ENCODE measurements at places on chromosomes 16 and 17. TPM values are rescaled to one million over a fixed set of nuclear protein-coding genes. Genes with fewer than 3 reads are reported as not detected.

- no peak for DNase-seq
Measured at GRCh38 chr17:57612202-57613071, 132.7 kb downstream of the CCDC182 start.

DNA sequence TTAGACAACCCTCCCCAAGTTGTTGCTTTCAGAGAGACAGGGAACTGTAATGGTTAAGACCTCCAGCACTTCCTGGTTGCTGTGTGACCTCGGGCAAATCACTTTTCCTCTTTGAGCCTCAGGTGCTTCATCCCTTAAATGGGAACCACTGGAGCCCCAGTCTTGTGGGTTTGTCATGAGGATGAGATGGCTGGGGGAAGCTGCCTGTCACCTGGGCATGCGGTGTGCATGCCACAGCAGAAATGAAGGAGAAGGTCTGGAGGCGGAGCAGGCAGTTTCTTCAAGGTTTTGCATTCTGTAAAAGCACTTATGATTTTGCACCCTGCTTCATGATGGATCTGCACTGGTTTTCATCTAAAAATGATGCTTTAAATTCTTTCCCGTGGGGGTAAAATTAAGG is 22.1 kb downstream of the NAGPA start:
- DNase-seq: no peak

DNA sequence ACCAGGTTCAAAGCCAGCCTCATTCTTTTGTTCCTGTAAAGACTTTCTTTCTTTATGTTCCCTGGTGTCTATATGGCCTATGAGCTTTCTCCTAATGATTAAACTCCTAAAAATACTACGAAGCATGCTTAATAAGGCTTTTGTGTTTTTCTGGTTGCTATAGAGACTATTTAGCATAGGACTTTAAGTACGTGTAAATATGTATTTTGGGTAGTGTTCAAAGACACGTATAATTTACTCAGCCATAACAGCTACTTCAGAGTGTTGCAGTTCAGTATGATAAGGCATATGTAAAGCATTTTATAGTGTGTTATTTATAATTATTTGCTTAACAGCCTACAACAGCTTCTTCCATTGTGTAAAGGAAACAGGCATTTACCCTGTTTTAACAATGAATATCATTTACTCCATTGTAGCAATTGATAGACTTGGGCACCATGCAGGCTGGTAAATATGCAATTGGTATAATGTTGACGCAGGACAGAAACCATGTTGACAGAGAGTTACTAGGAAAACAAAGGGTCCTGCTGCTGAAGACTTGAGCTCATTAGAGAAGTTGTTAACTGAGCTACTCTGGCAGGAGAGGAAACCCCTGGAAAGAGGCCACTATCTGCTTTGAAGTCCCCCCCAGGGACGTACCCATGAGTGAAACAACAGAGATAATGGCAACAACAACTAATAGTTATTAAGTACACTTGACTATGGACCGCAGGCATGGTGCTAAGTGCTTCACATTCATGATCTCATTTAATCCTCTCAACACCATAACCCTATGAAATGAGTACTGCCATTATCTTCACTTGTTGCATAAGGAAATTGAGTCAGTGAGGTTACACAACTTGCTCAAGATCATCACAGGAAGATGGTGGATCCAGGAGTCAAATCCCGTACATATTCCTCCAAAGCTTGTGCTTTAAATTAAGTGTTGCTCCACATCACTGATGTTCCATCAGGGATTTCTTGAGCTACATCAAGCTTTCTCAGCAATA is 342.2 kb upstream of the DYNLRB2 start:
- DNase-seq: no peak

DNA sequence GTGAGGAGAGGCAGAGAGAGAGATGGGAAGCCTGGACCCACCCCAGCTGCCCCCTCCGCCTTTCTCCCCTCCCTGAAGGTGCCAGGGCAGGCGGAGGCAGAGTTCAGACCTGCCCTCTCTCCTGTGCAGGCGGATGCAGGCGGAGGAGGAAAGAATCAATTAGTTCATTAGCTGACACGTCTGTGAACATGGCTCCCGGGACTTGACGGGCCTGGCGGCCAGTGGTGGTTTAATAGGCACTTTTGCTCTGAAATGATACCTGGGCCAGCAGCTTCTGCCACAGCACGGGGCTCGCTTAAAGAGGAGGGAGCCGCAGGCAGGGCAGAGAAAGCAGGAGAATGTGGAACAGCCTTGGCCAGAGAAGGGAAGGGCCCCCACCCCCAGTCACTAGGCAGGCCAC is 98.1 kb downstream of the SDK2 start:
- no peak for DNase-seq

DNA sequence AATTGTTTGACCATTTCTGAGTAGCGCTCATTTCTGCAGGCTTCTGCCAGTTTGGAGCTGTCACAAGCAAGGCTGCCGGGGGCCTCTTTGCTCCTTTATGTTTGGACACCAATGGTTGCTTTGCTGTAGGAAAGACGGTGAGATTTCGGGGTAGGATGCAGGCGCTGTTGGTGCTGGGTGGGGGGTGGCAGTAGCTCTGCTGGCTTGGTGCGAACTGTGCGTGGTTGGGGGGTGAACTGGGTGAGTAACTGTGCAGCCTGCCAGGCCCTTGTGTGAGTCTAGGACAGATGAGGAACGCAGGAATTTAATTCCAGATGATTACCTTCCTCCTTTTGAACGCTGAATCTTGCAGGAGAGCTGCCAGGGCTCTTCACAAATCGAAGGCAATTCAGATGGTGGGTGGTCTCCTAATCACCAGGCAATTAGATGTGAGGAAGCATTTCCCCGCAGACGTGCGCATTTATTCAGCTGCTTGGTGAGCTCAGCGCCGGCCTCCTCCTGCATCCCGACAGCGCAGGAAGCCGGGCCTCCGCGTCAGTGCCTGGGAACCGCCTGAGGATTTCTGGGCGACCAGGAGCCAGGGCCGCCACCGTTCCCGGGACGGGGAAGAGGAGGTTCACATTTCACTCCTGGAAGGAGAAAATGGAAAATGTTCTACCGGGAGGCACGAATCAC is 154.4 kb downstream of the FOXL1 start:
- DNase-seq: no peak

- no peak for DNase-seq
Measured at GRCh38 chr17:36546418-36547093, 1.8 kb downstream of the GGNBP2 start.

The MILR1 gene
- not detected for total RNA-seq

The C17orf113 gene
- total RNA-seq: 0.22 TPM

The HCRT gene
- total RNA-seq: not detected

The TBC1D3L gene
- 10.9 TPM for total RNA-seq

The NKD1 gene
- total RNA-seq: 7.5 TPM

The CEP112 gene
- 0.28 TPM for total RNA-seq

The COL1A1 gene
- total RNA-seq: 43.8 TPM

All from CD8-positive, alpha-beta T cell (primary cell).